Stimulated activated CD4-positive, alpha-beta T cell treated with anti-CD3 and anti-CD28 coated beads, Interleukin-15, amount 100 ng/mL, for 1 hour (primary cell): ENCODE measurements at places on chromosomes 11 and 22.

DNA sequence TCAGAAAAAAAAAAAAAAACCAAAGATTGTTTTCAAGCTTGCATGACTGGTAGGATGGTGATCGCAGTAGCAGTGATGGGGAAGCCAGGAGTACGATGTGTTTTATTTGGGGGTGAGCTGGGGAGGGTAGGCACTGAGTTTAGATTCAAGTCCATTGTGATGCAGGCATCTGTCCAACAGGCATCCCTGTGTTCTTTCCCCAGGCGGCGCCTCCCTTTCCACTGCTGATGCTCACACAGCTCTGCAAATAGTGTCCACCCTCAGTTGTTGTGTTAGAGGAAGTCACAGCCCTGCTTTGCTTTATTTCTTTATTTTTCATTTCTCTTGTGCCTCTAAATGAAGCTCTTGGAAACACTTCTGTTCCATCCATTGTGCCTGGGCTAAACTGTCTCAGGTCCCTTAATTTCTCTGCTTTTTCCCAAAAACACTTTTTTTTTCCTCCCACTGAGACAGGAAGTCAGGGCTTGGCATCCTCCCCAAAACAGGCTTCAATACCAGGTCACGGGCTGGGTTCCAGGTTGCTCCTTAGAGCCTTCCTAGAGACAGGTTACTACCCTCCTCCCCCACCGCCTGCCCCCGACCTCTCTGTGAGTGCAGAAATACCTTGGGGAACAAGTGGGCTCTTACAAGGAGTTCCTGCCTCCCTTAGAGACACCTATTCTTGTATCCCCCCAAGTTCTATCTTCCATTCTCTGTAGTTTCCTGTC, 38.6 kb upstream of the HSPA8 start:
- DNase-seq = no peak

DNA sequence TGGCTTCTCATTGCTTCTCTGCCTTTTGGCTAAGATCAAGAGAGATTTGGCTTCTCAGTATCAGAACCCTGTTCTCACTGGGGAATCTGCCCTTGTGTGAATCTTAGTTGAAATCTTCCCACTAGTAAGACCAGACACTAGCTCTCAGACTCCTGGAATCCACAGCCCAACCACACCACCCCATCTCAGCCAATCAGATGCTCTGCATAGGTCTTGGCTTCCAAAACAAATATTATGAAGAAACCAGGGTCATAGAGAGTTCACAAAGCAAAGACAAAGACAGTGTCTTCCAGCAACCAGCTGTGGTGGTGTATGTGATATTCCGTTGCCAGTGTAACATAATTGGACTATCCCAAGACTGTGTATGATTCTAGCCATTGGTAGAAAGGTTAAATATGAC, 5.4 kb downstream of the OR8B12 start:
- DNase-seq = no peak

DNA sequence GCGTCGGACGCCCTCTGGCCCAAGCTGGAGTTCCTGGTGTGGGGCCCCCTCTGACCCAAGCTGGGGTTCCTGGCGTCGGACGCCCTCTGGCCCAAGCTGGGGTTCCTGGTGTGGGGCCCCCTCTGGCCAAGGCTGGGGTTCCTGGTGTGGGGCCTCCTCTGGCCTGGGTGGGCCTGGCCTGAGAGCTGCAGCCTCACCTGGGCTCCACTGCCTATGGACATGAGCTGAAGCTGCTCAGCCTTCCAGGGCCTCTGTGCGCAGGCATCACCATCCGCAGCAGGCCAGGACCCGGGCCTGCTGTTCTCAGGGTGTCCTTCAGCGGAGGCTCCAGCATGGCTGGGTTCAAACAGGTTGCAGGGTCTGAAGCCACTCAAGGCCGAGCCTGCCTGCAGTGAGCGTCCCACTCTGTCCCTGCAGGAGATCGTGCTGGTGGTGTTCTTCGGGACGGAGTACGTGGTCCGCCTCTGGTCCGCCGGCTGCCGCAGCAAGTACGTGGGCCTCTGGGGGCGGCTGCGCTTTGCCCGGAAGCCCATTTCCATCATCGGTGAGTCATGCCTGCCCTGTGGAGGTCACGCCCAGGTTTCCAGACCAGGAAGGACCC, 125.5 kb downstream of the KCNQ1 start:
- no peak for DNase-seq

- no peak for DNase-seq
Observed at GRCh38 chr11:122803306-122803705, 35.0 kb upstream of the CRTAM start.

GRCh38 chr11:119845305-119845704, 116.3 kb upstream of the NECTIN1 start:
- no peak for DNase-seq

DNA sequence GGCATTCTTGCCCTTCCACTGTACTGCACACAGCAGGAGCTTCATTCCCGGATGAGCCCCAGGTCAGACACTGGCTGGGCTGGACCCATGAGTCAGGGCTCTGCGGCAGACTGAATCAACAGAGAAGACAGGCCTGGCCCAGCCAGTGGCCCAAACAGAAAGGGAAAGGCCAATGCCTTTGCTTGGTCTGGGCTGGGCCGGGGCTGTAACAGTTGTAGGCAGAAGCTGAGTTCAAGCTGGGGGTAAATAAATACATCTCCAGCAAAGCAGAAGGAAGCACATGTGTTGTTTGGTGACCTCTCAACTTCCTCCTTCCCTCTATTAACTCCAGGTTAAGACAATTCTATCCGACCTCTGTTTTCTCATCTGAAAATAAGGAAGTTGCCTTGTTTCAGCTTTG, 1.8 kb upstream of the SMIM35 start:
- no peak for DNase-seq

DNA sequence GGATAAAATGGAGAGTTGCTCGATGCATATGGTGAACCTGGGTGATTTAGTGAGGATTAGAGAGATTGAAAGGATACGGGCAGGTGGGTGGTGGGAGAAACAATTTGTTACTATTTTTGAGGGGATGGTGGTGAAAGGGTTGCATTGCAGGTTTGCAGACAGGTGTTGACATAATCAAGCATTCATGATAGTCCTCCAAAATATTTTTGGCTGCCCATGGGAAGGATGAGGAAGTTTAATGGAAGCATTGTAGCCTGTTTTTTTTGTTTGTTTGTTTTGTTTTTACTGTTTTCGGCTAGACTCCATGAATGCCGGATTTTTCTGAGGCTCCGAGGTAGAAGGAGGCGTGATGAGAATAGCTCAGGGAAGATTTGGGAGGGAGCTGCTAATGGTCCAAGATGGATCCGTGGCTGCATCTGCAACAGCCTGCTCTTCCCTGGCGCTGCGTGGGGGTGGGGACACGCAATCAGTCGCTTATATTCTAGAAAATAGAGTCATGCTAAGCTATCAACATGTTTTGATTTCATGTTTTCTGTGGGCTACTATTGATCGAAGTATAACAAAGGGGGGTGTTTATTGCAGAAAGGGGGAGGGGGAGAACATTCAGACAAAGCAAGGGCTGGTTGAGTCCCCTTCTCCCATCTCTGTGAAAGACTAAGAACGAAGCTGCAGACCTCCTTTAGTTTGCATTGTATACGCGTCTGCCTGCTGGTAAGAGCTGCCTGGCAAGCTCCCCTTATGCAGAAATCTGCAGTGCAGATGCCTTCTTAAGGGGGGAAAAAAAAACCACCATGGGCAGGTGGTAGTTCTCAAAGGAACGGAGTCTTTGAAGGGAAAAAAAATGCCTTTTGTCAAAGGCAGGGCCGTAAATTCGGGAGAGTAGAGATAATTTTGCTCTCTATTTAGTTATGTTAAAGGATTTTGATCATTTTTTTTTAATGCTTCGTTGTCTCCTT, 1.0 kb downstream of the RTN3 start:
- DNase-seq = no peak

GRCh38 chr11:111047374-111047773, 198.2 kb upstream of the POU2AF2 start:
- DNase-seq = no peak

DNA sequence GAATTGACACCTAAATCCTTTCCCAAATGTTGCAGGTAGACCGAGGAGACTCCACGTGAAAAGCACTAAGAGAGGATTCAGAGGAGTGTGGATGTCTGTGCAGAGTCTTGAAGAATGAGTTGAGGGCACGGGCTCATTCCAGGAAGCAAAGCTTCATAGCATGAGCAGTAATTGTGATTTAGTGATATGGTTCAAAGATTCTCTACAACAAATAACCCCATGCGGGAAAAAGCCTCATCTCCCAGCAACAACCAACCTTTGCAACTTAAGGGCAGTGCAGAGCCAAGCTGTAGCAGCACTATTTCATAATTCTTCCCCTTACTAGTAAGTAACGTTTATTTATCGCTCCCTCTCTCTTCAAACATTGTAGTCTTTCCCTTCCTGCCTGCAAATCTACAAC, 87.5 kb upstream of the CLMP start:
- no peak for DNase-seq

- DNase-seq = no peak
Observed at GRCh38 chr11:79220171-79220570, 220.7 kb downstream of the TENM4 start.

- no peak for DNase-seq
Observed at GRCh38 chr22:41327124-41327523, 25.8 kb downstream of the ZC3H7B start.

GRCh38 chr11:33544593-33545373, 155.8 kb downstream of the C11orf91 start:
- DNase-seq = no peak

GRCh38 chr22:30863081-30863833, 105.3 kb downstream of the MORC2 start:
- DNase-seq = no peak

GRCh38 chr11:103633068-103633788, 403.2 kb upstream of the DDI1 start:
- no peak for DNase-seq

- DNase-seq = no peak
Observed at GRCh38 chr11:58712531-58712930, 19.2 kb downstream of the GLYAT start.

- DNase-seq = no peak
Observed at GRCh38 chr11:61710019-61710418, 29.8 kb downstream of the DAGLA start.

- no peak for DNase-seq
Observed at GRCh38 chr22:23222033-23222792, 41.9 kb downstream of the BCR start.

GRCh38 chr11:10072142-10072541, 221.9 kb downstream of the SBF2 start:
- DNase-seq = no peak

GRCh38 chr11:77530879-77531278, 57.0 kb upstream of the PAK1 start:
- no peak for DNase-seq

DNA sequence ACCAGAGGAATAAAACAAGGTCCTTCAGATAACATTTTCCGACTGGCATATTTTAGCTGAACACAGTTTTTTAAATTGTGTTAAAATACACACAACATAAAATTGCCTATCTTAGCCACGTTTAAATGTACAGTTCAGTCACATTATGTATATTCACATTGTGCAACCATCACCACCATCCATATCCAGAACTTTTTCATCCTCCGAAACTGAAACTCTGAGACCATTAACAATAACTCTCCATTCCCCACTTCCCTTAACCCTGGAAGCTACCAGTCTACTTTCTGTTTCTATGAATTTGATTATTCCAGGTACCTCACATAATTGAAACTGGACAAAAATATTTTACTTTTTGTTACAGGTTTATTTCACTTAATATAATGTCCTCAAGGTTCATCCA, 213.3 kb downstream of the ETS1 start:
- DNase-seq = no peak

DNA sequence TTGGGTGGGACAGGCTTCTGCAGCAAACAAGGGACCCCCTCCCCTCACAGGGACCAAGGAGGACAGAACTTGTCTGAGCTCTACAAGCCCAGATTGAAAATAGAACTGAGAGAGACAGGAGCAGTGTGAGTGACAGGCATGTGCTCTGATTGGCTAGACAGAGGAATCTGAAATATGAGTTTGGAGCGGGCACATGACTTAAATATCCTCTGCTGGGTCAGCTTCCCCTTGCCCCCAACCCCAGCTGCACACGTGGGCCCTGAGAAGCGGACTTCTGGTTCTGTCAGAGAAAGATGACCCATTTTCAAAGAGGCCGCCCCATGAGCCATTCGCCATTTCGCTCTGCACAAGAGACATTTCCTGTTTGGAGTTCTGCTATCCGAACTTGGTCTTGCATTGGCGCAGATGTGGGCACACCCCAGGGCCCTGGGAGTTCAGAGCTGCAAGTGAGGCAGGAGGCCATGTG, 5.3 kb downstream of the TUBA8 start:
- DNase-seq = no peak

DNA sequence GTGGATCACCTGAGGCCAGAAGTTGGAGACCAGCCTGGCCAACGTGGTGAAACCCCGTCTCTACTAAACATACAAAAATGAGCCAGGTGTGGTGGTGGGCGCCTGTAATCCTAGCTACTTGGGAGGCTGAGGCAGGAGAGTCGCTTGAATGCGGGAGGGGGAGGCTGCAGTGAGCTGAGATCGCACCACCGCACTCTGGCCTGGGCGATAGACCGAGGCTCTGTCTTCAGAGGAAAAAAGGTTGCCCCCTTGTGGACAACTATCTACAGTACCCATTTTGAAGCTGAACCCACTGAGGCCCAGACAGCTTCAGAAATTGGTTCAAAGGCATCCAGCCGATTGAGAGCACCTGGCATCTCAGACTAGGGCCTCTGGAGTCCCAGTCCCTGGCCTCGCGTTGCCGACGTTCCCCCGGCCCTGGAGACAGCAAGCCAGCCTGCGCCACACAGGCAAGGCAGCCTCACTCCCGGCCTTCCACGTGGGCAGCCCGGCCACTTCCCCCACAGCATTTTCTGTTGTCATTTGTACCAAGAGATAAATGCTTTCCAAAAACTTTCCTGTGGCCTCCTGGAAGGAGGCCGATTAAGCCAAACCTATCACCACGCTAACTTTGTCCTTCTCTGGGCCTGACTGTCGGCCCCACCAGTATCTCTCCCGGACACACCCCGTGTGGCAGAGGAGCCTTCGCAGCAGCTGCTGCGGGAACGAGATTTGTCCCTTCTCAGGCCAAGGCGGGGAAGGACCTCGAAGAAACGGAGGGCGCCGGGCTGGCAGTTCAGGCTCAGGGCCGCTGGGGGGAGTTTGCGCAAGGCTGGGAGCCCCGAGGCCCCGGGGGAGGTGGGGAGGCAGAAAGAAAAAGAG, 82.8 kb downstream of the FLI1 start:
- DNase-seq = no peak

DNA sequence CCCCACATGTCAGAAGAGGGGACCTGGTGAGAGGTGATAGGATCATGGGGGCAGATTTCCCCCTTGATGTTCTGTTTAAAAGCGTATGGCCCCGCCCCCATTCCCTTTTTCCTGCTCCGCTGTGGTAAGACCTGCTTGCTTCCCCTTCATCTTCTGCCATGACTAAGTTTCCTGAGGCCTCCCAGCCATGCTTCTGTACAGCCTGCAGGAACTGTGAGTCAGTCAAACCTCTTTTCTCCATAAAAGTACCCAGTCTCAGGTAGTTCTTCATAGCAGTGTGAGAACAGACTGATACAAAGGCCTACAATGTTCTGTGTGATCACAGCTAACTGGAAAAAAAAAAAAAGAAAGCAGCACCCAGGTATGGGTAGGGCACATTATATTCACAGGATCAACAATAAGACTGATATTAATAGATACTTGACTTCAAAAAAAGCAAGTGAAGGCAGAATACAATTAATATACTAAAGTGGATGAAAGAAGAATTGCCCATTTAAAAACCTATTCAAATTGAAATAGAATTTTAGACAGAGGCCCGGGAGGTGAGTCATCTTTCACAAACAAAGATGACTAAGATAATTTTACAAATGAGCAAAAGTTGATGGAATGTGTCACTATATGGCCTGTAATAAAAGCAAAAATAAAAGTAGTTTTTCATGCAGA, 1.7 kb upstream of the OR52K1 start:
- no peak for DNase-seq

GRCh38 chr11:69491071-69492031, 9.9 kb downstream of the LINC01488 start:
- DNase-seq = no peak
